ENCODE measurements at places on chromosomes 1 and 21.

DNA sequence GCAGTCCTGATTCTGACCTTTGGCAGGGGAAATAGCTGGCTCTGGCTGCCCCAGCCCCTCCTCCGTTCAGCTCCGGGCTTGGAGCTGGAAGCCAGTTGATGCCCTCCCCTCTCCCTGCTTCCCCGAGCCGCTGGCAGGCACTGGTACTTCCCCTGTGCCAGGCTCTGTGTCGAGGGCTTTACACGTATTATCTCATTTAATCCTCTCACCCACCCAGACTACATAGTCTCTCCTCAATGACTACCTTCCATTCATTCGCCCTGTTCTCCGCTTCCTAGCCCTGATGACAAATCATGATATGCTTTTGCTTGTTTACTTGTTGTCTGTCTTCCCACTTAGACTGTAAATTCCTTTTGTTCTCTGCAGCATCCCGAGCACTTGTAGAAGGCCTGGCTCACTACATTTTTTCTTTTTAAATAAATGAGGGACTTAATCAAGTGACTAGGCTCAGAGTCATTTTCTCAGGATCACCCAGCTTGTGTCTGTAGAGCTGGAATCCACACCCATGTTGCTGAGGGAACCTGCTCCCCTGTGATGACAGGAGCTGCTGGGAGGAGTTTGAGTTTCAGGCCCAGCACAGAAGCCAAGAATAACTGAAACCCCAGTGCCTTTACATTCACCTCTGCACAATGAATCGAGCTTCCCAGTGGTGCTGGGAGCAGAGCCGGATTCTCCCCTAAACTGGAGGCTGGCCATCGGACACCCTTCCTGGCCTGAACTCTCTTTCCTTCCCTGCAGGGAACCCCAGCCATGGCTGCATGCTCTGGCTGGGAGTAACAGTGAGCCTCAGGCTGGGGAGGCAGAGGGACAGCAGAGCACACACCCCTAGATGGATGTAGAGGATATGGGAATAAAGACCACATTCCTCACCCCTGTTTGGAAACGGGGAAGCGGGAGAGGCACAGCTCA lies 58.3 kb downstream of the UBIAD1 start:
- H3K27me3 ChIP-seq = no peaks in the 10 kb centered on the region
- H3K36me3 ChIP-seq = no peaks in the 10 kb centered on the region
- H3K27ac ChIP-seq = no peak overlapping the region
- DNase-seq = no peak
- no peaks in the 10 kb centered on the region for H3K4me1 ChIP-seq
- no peak overlapping the region for H3K4me3 ChIP-seq

- H3K36me3 ChIP-seq = peaks cover 44% of the 10 kb centered on the region
- H3K4me3 ChIP-seq = no peak overlapping the region
- H3K27me3 ChIP-seq = no peaks in the 10 kb centered on the region
- H3K27ac ChIP-seq = no peak overlapping the region
- DNase-seq = no peak
These were observed 2.9 kb downstream of the TATDN3 start for GRCh38 chr1:212794561-212795014.

DNA sequence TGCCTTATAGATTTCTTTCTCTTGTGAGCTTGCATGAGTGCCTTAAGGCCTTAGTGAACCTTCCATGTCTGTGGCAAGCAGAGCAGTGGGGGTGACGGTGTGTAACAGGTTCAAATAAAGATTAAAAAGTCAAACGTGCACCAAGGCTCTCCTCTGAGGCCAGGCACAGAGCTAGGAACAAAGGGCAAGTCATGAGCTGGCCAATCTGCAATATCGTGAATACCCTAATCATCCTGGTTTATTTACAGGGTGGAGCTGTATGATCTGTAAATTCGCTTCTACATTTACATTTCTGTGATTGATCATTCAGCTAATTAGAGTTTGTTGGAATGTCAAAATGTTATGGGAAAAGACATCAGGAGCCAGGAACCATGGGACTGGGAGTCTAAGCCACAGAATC lies 120.2 kb downstream of the CAPN8 start:
- H3K27me3 ChIP-seq = no peaks in the 10 kb centered on the region
- DNase-seq = no peak
- H3K36me3 ChIP-seq = no peaks in the 10 kb centered on the region
- H3K4me3 ChIP-seq = no peak overlapping the region

GRCh38 chr1:100378956-100379355 lies 26.6 kb downstream of the CDC14A start:
- no peak overlapping the region for H3K27ac ChIP-seq
- no peaks in the 10 kb centered on the region for H3K36me3 ChIP-seq
- H3K4me1 ChIP-seq = no peaks in the 10 kb centered on the region
- H3K4me3 ChIP-seq = no peak overlapping the region
- DNase-seq = no peak

DNA sequence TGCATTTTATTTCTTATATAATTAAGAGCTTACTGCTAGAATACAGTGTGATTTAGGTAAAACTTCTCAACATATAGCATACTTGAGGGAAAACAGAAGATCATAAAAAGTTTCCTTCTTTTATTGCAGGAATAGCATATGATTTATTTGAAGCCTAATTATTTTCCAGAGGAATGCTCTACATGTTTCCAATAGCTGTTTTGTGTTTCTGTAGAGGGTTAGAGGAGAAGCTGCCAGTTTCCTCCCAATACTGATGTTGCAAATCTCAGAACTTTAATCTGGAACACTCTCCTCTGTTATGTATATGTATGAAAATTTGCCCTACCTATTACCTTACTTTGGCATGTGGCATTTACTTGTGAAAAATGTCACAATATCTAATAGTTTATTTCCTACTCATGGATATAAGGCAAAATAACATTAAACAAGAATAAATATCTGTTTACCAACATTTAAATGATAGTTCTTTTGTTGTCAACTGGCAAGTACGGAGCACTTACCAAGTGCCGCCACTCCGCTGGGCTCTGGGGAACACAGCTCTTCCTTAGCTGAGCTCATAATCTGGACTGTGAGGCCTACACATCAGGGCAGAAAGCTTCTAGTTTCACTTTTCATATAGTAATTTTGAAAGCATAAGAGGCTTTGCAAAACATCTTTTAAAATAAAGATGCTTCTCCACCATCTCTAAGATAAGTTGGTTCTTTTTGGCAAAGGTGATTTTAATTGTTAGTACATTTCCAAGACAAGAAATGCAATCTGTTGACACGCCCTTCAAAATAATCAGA lies 239.8 kb upstream of the C1orf105 start:
- H3K36me3 ChIP-seq = no peaks in the 10 kb centered on the region
- peaks cover 13% of the 10 kb centered on the region for H3K4me1 ChIP-seq
- DNase-seq = peak; percentile 31
- H3K27me3 ChIP-seq = no peaks in the 10 kb centered on the region
- H3K27ac ChIP-seq = peak overlapping the region; percentile 64
- H3K4me3 ChIP-seq = peak overlapping the region; percentile 10

DNA sequence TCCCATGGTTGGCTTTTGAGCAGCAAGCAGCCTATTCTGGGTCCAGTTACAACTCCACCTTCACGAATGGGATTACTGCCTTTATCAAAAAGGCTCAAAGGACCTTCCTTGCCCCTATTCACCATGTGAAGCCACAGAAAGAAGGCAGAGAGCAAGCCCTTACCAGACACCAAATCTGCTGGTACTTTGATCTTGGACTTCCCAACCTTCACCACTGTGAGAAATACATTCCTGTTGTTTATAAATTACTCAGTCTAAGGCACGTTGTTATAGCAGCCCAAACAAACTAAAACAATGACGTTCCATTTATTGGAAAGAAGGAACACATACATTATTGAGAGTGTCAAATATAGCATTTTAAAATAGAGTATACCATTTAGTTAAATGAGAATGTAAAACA lies 1557.9 kb downstream of the PLA2G4A start:
- DNase-seq = no peak
- no peaks in the 10 kb centered on the region for H3K36me3 ChIP-seq
- no peaks in the 10 kb centered on the region for H3K27me3 ChIP-seq

DNA sequence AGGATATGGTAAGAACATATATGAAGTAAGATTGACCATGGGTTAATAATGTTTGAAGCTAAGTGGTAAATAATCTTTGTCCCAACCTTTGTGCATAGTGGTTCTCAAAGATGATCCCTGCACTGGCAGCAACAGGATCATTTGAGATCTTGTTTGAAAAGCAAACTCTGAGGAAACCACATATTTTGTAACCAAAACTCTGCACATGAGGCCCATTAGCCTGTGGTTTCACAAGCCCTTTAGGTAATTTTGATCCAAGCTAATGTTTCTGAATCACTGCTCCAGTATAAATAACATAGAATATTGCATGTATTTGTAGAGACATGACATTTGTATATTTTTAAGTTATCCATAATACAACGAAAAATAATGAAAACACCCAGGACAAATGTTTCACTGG lies 147.9 kb upstream of the RGS18 start:
- no peaks in the 10 kb centered on the region for H3K27me3 ChIP-seq
- no peaks in the 10 kb centered on the region for H3K36me3 ChIP-seq
- no peak for DNase-seq

DNA sequence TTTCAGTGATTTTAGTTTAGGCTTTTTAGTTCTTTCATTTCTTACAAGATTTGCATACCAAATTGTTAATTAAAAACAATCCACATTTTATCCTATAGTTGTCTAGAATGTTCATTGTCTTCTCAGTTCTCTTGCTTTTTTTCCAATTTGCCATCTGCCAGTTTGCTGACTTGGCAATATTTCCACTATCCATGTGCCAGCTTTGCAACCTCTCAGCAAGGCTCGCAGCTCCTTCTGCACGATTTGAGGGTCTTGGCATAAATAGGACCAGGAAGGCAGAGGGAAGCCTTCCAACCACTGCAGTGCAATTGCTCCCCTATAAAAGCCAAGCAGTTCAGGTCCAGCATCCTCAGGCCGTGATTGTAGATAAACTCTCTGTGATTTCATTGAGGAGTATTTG lies 306.8 kb upstream of the FMN2 start:
- no peak overlapping the region for H3K27ac ChIP-seq
- DNase-seq = no peak
- no peaks in the 10 kb centered on the region for H3K4me1 ChIP-seq

- H3K4me1 ChIP-seq = no peaks in the 10 kb centered on the region
- no peaks in the 10 kb centered on the region for H3K36me3 ChIP-seq
- H3K27ac ChIP-seq = no peak overlapping the region
- no peaks in the 10 kb centered on the region for H3K27me3 ChIP-seq
- H3K4me3 ChIP-seq = no peak overlapping the region
These were observed 33.4 kb upstream of the ATP1B1 start for GRCh38 chr1:169072945-169073725.

DNA sequence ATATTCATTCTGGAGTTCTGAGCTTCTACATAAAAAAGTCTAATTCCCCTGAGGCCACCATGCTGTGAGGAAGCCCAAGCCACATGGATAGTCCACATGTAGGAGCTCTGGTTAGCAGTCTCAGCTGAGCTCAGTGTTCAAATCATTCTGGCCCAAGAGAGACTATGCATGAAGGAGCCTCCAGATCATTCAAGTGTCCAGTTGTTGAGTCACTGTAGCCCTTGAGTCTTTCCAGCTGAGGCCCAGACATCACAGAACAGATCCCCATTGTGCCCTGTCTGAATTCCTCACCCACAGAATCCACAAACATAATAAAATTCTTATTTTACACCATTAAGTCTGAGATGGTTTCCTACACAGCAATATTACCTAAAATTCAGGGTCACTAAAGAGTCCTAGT lies 107.0 kb upstream of the NGF start:
- H3K4me1 ChIP-seq = no peaks in the 10 kb centered on the region
- no peaks in the 10 kb centered on the region for H3K36me3 ChIP-seq
- H3K4me3 ChIP-seq = no peak overlapping the region
- no peaks in the 10 kb centered on the region for H3K27me3 ChIP-seq

DNA sequence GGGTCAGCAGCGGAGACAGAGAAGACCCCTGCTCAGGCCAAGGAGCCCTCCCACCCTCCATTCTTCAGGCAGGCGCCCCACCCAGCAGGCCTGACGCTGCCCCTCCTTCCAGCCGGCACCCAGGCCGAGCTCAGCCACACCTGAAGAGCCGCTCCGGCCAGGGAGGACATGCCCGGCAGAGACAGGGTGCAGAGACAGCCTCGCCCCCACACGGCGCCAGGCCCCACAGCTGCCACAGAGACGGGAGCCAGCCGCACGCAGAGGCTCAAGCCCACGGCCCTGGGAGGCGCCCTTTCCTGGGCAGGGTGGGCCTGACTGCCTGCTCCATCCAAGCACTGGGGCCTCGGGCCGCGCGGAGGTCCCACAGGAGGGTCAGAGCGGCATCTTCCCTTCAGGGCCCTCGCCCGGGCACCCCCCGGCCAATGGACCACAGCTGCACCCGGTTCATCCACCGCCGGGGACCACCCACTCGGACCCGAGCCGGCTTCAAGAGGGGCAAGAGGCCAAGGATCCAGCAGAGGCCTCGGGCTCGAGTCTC lies 5.2 kb downstream of the TTLL10 start:
- H3K36me3 ChIP-seq = no peaks in the 10 kb centered on the region
- H3K4me1 ChIP-seq = peaks cover 9% of the 10 kb centered on the region
- H3K4me3 ChIP-seq = no peak overlapping the region

GRCh38 chr1:27103498-27103897 lies 51.4 kb downstream of the SLC9A1 start:
- H3K27me3 ChIP-seq = no peaks in the 10 kb centered on the region
- peaks cover 39% of the 10 kb centered on the region for H3K36me3 ChIP-seq
- no peak for DNase-seq
- no peak overlapping the region for H3K4me3 ChIP-seq
- H3K27ac ChIP-seq = no peak overlapping the region
- peaks cover 18% of the 10 kb centered on the region for H3K4me1 ChIP-seq

- H3K4me1 ChIP-seq = no peaks in the 10 kb centered on the region
- no peaks in the 10 kb centered on the region for H3K36me3 ChIP-seq
- no peak overlapping the region for H3K27ac ChIP-seq
- H3K4me3 ChIP-seq = no peak overlapping the region
- H3K27me3 ChIP-seq = no peaks in the 10 kb centered on the region
- no peak for DNase-seq
These were observed 15.8 kb downstream of the PLA2G2A start for GRCh38 chr1:19963636-19964035.

DNA sequence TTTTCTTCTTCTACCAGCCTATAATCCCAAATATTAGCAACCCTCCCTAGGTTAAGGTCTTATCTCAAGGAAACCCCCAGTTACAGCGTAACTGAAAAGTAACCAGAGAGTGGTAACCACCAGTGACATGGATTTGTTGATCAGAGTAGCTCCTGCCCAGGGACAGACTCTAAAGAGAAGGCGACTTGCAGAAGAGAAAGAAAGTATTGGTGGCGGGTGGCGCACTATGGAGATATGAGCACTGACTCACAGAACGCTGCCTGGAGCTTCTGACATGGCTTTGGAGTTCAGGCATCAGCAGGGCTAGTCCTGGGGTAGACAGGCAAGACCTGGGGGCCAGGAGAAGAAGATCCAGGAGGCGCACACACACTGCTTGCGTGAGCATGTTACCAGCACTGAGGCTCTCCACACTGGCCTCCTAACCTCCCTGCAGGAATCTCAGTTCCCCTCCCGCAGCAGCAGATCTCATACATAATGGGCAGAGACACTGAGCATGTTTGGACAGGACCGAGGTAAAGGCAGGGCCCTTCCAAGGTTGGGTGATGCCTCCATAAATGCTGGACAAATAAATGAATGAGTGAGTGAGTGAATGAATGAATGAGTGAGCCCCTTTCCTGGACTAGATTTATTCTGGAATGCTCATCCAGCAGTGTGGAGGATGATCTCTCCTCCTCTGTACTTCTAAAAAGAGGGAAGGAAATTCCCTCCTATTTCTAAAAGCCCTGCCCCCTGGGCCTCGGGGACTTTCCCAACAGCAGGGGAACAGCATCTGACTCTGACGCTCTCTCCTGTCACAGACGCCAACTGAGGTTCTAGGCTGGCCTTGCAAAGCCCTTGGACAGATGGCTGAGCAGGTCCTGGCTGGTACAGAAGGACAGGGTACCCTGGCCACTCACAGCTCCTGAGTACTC lies 175.5 kb downstream of the CLIC6 start:
- H3K27me3 ChIP-seq = no peaks in the 10 kb centered on the region
- H3K27ac ChIP-seq = no peak overlapping the region
- DNase-seq = peak; percentile 64
- H3K36me3 ChIP-seq = peaks cover 10% of the 10 kb centered on the region
- H3K4me3 ChIP-seq = no peak overlapping the region
- H3K4me1 ChIP-seq = peaks cover 43% of the 10 kb centered on the region

All from tibial nerve (tissue), 4 donors.